AG09319 (cell line): ENCODE measurements at places on chromosomes 3 and 15.

DNA sequence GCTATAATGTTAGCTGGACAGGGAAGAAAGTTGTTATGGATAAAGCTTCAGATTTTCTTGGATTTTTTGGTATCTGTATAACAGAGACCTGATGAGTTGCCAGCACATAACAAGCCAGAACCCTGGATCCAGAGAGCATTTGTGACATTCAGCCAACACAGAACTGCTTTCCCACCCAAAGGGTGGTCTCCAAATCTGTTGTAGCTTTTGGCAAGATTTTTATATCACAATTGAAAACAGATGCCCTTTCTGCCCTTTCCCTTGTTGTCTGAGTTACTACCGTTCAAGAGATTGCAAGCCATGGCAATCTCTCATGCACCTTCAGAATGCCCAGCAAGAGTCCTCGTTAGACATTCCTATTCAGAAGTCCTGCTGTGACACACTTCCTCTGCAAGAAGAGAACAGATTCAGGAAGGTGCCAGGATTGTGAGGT lies 107.6 kb upstream of the FGF7 start:
- DNase-seq = no peak

- no peak for DNase-seq
Observed at GRCh38 chr3:4774531-4774930, 204.7 kb upstream of the BHLHE40 start.

GRCh38 chr15:34271493-34271892 lies 46.7 kb downstream of the EMC4 start:
- peak; percentile 10 for DNase-seq

GRCh38 chr15:52080706-52081392 lies 31.7 kb downstream of the BCL2L10 start:
- DNase-seq = no peak

- DNase-seq = no peak
Observed at GRCh38 chr3:63886858-63887257, 23.2 kb downstream of the ATXN7 start.

DNA sequence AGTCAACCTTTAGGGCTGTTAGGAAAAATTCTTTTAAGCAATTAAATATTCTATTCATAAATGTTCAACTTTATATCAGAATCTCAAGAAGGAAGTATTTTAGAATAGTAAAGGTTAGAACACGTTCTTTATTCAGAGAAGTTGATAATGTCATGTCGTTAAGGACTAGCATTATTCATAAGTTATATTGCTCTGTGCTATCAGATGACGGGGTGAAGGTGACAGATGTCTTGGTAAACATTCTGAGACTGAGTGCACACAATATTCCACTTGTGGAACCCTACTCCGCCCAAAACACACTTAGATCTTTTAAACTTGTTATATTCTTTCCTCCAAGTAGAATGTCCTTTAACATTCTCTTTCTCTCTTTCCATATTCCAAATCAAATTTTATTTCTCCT lies 7.9 kb downstream of the AP4E1 start:
- no peak for DNase-seq

GRCh38 chr15:53359038-53359437 lies 400.4 kb downstream of the WDR72 start:
- DNase-seq = no peak

GRCh38 chr15:61044723-61045122 lies 184.4 kb downstream of the RORA start:
- no peak for DNase-seq

DNA sequence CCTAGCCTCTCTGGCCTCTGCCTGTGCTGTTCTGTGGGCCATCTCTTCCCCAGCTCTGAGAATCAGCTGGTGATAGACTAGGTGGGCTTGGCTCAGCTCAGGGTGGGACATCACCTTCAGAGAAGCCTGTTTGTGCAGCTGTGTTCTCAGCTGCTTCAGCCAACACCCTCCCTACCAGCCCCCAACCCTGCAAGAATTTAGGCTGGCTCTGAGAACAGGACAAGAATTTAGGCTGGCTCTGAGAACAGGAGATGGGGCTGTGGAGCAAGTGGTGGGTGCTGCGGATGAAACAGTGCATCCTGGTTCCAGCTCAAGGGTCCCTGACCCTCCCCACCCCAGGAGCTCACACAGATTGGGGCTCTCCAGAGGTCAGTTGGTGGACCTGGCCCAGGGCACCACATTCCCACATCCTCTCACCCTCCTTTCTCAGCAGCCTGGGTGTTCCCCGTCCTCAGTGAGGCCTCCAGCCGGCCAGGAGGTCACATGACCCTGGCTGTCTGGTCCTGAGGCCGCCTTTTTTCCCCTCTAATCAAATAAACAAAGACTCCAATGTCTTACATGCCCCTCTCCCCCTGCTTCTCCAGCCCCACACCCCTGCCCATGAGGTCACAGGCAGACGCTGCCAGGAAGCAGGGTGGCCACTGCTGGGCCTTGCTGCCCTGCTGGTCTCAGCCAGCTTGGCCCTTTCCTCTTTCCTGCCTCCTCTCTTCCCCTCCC lies 14.9 kb downstream of the PLEKHO2 start:
- DNase-seq = peak; percentile 75

DNA sequence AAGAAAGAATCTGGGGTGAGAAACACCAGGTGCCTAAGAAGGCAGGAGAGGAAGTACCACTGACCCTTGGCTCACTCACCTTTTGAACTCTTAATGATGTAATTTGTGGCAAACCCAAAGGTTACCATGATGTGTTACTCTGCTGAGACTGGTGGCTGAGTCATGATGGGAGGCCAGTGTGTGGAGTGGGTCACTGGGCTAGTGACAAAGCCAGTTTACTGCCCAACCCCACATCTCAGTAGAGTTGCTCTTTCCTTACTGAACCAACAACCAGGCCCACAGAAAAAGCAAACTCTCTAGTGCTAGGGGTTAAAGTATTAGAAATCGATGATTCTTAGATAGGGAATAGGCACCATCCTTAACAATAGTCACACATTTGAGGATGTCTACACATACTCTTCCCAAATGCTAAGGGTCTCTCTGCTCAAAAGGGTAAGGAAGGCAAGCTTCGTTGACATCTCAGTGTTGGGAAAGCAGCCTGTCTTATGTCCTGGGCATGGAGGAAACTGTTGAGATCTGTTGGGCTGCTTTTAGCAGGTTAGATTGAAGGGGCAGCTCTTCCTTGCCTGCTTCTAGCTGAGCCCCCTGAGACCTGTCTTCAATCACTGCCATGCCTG lies 3.1 kb downstream of the RBP2 start:
- DNase-seq = no peak

- DNase-seq = peak; percentile 32
Observed at GRCh38 chr3:138049157-138049919, 39.4 kb downstream of the CLDN18 start.

GRCh38 chr3:49902511-49903345 lies 945 bp downstream of the MST1R start:
- DNase-seq = no peak

DNA sequence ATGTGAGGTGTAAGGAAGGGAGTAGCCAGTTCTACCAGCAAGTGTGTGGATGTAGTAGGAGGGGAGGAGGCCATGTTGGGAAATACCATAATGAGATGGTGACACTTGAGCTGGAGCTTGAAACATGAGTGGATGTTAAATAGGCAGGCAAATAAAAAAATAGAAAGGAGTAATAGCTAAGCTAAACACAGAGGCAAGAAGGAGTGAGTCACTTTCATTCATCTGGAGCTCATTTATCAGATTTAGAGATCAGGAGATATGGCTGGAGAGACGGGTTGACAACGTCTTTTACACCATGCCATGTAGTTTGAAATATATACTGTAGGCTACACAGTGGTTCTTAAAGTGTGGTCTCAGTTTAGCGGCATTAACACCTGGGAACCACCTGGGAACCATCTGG lies 390.5 kb downstream of the DIPK2A start:
- DNase-seq = peak; percentile 45

GRCh38 chr3:5411786-5412185 lies 224.3 kb downstream of the EDEM1 start:
- DNase-seq = no peak

GRCh38 chr3:177482048-177482691 lies 284.9 kb upstream of the TBL1XR1 start:
- no peak for DNase-seq

- DNase-seq = peak; percentile 36
Observed at GRCh38 chr3:128385080-128385832, 81.4 kb downstream of the DNAJB8 start.

GRCh38 chr15:98801234-98801561 lies 152.9 kb downstream of the IGF1R start:
- no peak for DNase-seq

DNA sequence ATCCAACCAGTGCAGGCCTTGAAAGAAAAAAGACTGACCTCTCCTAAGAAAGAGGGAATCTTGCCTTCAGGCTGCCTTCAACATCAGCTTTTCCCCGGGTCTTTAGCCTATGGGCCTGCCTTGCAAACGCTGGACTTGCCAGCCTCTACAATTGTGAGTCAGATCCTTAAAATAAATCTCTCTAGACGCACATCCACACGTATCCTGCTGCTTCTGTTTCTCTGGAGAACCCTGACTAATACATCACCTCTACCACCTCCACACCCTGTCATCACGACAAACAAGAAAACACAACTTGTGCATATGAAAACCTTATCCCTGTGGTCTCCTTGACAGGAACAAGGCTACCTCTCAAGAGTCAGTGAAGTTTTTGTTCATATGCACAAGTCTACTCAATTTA lies 11.8 kb downstream of the CYFIP1 start:
- no peak for DNase-seq

- DNase-seq = no peak
Observed at GRCh38 chr3:50316657-50317242, 5.8 kb downstream of the HYAL2 start.

DNA sequence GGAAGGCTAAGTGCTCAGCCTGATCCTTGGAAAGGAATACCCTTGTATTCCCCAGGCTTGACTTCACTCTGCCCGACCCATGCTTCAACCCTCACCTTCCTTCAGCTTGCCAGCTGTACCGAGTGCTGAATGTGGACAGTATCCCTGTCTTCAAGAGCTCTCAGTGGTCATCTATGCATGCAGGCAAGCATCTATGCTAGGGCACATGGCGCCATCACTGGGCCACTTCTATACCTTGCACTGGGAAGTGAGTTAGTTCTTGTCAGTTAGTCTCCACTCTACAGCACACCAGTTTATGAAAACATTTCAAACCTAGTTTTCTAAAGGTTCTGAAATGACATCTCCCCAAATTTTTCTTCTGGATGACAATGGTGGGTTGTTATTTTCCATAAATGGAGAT lies 82.0 kb upstream of the MYRIP start:
- DNase-seq = no peak

DNA sequence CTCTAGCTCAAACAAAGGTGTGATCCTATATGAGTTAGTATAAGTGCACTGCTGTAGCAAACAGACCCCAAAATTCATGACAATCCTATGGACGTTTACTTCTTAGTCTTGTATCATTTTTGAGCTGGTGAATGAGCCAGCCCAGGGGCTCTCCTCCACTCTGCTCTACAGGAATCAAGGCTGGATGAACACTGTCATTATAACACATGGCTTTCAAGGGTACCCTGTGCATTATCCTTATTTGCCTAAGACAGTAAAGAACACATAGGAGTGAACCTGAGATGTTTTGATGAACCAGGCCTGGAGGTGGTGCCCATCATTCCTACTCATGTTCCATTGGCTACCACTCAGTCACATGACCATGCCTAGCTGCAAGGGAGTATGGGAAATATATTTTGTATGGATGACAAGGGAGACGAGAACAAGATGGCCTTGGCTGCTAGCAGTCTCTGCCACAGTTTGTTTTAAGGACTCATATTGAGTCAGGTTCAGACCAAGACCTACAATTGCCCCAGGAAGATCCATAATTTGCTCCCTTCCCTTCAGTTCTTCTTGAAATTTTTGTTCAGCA lies 107.4 kb upstream of the HES1 start:
- no peak for DNase-seq

DNA sequence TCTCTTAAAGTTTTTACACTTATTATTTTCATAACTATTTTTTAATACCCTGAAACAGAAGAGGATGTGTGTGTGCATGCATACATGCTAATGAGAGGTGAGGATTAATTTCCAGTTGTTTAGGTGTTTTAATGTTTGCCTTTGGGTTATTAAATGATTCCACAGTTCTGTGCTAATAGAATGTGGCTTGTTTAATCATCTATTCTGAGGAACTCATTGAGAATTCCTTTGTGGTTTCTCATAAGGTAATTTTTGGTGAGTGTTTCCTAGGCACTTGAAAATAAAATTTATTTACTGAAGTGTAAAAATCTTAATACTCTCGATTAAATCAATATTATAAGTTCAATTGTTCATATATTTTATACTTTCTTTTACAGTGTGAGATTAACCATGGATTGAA lies 38.0 kb downstream of the STAC start:
- no peak for DNase-seq

GRCh38 chr15:74291101-74292071 lies 55.3 kb downstream of the CCDC33 start:
- peak; percentile 18 for DNase-seq

- no peak for DNase-seq
Observed at GRCh38 chr15:80819001-80819400, 39.8 kb downstream of the CEMIP start.

DNA sequence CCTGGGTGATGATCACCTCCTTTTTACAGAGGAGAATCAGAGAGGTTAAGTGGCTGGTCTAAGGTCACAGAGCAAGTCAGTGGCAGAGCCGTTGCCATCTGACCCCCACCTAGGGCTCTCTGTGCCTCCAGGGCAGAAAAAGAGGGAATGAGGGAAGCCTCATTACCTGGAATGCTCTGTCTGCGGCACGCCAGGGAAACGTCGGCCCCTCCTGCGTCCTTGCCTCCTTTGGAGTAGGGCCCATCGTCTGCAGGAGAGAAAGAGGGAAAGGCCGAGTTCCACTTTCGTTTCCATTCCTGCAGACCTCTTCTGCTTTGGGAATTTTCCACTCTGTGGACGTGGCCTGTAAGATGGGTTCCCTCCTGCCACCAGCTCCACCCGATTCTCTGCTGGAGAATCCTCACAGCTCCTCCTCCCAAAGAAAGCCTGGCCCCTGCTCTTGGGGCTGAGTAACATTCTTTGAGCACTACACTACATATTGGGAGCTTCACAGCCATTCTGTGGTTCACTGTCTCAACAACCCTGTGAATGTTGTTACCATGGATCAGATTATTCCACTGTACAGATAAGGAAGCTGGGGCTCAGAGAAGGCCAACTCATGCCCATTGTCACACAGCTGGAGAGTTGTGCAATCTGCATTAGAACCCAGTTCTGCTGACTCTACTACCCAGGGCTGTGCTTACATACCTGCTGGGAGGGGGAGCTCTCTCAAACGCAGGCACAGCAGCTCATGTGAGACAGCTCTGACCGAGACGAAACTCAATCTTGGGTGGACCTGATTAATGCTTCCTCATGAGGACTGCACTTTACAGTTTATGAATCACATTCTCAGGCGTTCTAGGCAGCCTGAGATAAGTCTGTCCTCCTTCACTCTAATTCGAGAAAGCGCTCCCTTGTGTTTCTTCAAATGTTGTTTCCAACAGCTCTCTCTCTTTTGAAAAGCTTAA lies 14.2 kb downstream of the GRIP2 start:
- no peak for DNase-seq

GRCh38 chr3:15899388-15899787 lies 101.6 kb upstream of the ANKRD28 start:
- DNase-seq = peak; percentile 8

DNA sequence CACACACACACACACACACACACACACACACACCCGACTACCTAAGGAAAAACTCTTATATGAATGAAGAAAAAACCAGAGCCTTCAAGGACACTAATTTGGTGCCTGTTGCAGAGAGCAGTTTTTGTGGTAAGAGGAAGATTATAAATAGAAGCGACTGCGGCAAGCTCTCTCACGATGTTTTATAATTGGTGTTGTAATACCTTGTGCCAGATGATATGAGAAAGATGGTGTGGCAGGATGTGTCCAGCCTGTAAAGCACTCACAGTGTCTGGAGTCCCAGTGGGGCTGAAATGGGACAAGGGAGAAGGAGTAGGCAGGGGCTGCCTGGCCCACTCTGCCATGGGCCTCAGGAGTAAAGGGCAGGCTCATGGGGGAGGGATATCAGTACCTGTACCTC lies 839.9 kb downstream of the AGBL1 start:
- DNase-seq = no peak
